ENCODE measurements at places on chromosomes 1 and 21.
A peak's percentile ranks its signal among the peaks of the same experiment; 100 is the strongest.

GRCh38 chr1:110183642-110184167 lies 26.4 kb upstream of the KCNC4 start:
- no peak for DNase-seq

- no peak for DNase-seq
Measured at GRCh38 chr1:199132006-199132405, 493.2 kb downstream of the PTPRC start.

DNA sequence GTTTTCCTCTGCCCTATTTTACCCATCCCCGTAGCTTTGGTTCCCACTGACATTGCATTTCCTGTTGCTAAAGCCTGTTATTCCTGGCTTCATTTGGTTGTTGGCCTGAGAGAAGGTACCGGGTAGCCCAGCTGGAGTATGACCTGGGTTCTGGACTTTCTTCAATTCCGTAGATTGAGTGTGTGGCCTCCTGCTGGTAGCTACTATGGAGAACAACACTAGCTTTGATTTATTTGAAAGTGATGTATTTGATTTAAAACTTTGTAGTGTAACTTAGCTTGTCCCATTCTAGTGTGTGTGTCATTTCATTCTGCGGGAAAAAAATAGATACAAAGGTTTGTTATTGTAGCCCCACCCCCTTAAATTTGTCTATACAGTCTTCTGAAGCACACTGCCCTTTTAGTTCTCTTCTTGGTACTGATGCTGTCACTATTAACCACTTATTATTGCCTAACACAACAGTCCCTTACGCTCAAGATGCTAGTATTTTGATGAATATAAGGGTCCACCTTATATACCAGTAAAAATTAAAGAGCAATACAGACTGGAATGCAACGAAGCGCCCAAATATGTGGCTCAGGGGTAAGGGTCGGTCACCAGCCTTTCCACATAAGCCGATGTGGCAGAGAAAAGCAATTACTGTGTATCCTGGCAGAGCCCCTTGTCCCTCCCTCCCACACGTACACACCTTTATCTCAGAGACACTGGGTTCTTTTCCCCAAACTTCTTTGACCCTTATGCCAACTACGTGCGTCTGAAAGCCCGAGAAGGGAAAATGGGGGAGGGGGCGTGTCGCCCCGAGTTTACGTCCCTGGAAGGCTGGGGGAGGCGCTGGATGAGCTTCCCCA lies 643 bp upstream of the MOV10 start:
- DNase-seq = peak; percentile 45

GRCh38 chr1:180947499-180947885 lies 34.8 kb downstream of the KIAA1614 start:
- DNase-seq = no peak

- DNase-seq = no peak
Measured at GRCh38 chr1:116062201-116062600, 49.0 kb upstream of the MAB21L3 start.

- no peak for DNase-seq
Measured at GRCh38 chr1:234901491-234902049, 227.1 kb downstream of the TOMM20 start.

DNA sequence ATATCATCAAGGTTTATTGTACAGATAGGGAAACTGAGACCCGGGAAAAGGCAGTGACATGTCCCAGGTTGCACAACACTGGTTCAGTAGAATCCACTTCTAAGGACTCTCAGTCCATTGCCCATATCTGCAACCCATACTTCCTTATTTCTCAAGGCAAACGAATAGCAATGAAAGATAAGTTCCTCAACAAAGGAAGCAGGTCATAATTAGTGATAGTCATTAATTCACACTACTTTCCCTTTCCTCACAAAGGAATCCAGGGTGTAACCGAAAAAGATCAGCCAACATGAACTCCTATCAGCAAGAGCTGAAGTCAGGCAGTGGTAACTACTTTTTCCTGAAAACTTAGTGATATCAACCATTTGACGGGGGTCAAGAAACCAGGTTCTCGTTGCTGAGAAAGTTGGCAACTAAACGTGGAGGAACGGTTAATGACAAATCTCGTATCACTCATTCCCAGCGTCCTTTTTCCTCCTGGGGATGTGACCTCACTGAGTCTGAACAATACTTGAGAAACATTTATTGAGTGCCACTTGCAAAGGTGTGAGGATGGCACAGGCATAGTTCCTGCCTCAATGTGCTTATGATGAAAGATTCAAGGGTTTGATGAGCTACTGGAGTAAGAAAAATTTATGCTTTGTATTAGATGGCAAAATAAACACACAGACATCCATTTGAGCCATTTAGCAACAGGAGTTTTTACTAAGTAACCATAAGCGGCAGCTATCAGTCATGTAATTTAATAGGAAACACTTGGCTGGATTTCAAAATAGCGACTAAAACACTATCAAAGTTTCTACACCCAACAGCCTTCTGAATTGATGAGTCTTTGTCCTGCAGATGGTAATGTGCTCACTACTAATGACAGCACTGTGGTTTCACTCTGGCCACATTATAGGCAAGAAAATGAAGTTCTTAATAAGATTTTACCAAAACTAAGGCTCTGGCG lies 82.3 kb downstream of the PLPP3 start:
- no peak for DNase-seq

- no peak for DNase-seq
Measured at GRCh38 chr1:39082010-39082799, 56.1 kb downstream of the NDUFS5 start.

DNA sequence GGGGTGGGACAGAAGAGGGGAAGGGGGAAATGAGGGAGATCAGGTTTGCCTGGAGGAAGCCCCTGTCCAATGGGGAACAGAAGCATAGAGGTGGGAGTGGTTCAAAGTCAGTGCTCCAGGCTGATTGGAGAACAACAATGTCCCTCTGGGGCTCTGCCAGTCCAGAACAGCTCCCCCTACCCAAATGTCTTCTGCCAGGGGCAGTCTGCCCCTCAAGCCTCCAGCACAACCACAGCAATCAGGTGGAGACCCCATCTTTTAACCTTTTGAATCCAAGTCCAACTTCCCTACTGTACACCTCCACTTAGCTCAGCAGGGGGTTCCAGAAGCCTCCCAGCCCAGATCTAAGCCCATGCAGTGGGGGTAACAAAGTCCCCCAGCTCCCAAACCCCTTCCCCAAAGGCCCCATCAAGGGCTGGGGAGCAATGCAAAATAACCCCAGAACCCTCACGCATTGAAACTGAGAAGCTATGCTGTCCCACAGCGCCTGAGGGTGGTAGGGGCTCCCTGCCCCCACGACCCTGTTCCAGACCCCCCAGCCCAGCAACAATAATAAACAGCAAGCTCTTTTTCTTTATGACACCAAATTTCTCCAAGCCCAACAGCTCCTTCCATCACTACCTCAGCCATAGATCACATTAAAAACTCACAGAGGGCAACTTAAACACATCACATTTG lies 3.3 kb downstream of the AHDC1 start:
- no peak for DNase-seq

DNA sequence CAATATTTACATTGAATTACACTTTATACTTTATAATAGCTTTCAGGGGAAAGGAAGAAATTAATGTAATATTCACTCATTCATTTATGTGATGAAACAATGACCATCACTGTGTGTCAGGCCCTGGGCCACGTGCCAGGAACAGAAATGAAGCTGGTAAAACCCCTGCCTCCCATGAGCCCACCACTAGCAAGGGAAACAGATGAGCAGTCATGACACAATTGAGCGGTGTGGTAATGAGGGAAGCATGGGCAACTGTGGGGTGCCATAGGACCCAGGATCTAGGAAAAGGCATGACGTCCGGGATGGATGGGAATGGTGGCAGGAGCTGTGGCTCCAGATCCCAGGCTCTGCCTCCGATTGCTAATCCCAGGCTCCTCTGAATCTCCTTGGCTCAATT lies 17.0 kb upstream of the SLC5A9 start:
- DNase-seq = no peak

DNA sequence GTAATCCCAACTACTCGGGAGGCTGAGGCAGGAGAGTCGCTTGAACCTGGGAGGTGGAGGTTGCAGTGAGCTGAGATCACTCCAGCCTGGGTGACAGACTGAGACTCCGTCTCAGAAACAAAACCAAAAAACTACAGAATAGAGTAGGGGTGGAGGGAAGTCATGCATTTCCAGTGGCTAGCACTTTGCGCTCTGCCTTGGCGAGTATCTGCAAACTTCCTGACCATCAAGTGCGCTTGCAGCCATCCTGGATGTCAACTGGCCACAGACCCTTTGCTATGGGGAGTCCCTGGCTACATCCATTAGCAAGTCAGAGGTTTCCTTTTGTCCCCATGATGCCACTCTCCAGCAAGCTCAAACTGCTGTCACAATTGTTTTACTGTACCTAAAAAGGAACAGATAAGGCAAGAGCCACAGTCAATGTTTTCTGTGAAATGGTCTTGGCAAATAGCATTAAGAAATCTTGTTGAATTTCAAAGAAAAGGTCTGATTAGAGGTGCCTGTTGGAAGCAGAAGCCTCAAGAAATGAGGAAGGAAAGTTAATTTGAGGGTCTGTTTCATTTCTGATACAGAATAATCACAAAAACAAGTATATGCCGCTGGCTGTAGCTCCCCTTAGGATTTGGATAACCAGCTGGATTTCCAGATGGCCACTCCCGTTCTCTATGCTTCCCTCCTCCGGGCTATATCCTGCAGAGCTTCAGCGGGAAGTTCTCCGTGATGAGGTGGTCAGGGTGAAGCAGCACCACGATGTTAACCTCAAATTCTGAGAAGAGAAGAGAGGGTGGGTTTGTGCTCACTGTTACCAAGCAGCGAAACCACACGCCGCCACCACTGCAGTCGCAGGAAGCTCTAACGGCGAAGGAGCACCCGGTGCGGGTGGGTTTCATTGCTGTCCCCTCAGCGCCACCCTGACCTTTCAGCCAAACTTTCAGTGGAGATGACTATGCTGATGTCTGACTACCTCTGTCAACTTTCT lies 42.0 kb downstream of the VPS26C start:
- DNase-seq = no peak

DNA sequence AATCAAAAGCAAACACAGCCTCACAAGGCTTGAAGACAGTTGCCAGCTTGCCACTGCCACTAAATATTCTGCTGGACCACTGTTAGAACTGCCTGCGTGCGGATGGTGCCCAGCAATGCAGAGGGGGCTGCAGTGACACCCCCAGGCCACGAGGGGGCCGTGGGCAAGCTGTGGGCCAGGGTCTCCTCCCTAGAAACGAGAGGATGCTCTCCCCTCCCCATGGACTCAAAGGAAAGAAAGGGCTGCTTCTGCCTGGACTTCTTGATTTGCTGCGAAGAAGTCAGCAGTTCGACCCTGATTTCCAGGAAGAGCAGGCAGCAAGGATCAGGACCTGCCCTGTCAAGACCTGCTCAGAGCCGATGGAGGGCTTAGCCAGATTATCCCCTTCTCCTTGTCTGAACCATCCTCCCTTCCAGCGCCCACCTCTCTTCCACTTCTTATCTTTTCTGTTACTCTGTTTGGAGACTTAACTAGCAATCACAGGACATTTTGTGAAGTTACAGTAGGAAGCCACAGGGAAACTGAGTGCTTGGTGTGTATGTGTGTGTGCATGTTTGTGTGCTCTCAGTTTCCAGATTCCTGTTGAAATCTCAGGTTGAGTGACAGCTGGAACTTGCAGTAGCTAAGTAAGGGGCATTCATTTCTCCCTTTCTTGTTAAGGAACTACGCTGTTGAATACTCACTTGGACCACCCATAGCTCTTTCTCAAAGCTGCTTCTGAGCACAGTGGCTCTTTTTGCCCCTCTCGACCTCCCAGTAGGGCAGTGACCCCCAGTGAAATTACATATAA lies 2.7 kb downstream of the MAN1C1 start:
- DNase-seq = no peak

GRCh38 chr1:87154384-87154783 lies 174.3 kb upstream of the LMO4 start:
- no peak for DNase-seq

DNA sequence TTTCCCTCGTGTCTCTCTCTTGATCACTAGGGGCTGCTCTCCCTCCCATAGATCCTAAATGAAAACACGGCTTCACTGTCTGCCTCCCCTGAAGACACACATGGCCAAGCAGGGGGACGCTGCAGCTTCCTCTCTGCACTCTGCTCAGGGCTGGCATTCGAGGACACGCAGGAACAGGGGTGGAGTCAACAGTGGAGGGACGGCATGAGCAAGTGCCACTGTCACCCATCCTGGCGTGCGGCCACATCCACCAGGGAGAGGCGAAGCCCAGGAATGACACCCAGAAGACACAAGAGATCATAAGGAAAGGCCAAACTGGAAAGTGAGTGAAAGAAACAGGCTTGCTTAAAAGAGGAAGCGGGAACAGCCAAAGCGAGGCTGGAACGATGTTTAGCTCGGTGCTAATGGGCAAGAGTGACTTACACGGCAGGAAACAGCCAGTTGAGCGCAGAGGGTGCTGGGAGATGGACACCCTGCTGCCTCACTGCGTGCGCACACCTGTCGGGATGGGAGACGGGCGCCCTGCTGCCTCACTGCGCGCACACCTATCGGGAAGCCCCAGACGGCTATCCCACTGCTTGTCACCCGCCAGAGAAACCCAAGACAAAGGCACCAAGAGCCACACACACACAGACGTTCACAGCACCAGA lies 13.6 kb upstream of the C1QTNF12 start:
- no peak for DNase-seq

- DNase-seq = no peak
Measured at GRCh38 chr1:58783090-58783992, 506 bp downstream of the JUN start.

DNA sequence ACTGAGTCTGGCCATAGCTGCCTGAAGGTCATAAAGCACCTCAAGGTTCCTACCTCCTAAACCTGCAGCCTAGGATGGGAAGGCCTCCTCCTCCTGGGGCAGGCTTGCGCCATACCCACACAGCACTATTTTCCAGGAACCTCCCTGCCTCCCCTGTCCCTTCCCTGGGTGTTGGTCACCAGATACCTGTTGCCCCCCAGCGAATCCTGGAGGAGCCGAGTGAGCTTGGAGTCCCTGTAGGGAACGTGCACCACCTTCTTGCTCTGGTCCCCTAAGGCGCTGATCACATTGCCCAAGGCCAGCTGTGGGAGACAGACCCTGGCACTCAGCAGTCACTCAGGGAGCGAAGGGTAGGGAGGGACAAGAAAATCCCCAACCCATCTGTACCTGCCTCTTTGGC lies 19.4 kb downstream of the KIF21B start:
- DNase-seq = no peak

GRCh38 chr1:20284625-20285024 lies 6.0 kb upstream of the VWA5B1 start:
- DNase-seq = no peak

- no peak for DNase-seq
Measured at GRCh38 chr1:36905941-36906340, 128.4 kb downstream of the GRIK3 start.

GRCh38 chr1:64184003-64184440 lies 19.4 kb upstream of the UBE2U start:
- DNase-seq = no peak

- no peak for DNase-seq
Measured at GRCh38 chr1:49630156-49630555, 393.6 kb downstream of the AGBL4 start.

- DNase-seq = no peak
Measured at GRCh38 chr1:62590255-62590969, 6.9 kb upstream of the ANGPTL3 start.

GRCh38 chr1:152047413-152047729 lies 10.6 kb upstream of the S100A11 start:
- no peak for DNase-seq

- DNase-seq = no peak
Measured at GRCh38 chr1:110309139-110309538, 30.0 kb upstream of the RBM15 start.

Measured in GM04503 (cell line).